ENCODE measurements at places on chromosomes 16 and 17.

GRCh38 chr16:18975109-18975508 is 8.6 kb upstream of the TMC7 start:
- DNase-seq = no peak

GRCh38 chr16:25081702-25082101 is 29.8 kb upstream of the LCMT1 start:
- no peak for DNase-seq

DNA sequence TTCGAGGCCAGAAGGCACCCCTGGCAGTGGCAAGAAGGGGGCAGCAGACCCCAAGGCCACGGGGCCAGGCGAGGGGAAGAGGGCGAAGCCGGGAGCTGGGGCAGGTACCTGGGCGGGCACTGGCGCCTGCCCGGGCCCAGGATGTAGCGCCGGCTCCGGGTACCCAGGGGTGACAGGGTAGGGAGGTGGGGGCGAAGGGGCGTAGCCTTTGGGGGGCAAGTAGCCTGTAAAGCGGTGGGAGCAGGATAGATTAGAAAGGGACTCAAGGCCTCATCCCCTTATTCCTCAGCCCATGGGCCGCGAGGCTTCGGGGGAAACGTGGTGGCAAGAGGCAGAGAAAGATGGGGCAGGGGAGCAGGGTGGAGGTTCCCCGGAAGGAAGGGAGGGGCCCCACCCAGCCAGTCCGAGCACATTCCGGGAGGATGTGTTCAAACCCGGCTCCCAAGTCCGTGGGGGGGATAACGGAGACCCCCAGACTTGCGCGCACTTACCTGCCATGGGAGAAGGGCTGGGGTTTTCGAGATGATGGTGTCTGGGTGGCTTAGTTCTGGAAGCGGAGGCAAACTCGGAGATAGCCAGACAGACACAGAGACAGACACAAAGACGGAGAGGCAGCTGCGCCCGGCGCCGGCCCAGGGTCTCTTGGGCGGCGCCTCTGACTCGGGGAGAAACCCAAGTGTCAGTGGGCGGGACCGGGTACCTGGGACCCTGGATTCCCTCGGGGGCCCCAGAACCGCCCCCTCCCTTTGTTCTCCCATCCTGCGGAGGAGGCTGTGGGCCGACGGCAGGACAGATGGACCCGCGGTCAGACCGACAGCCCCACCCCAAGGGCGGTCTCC is 493 bp downstream of the PLSCR3 start:
- DNase-seq = peak; percentile 50

DNA sequence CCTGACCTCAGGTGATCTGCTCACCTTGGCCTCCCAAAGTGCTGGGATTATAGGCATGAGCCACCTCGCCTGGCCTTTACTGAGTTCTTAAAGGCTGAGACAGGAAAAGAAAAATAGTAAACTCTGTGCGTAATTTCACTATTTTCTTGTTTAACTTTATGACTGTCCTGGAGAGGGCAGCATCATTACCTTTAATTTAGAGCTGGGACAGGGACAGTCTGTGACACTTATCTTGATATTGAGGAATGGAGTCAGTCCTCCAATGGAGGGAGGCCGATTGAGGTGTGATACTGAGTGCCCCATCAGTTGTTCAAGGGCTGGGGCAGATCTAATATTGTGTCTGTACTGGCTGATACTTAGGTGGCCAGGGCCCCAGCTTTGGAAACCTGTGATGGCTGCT is 21.5 kb upstream of the SPN start:
- no peak for DNase-seq

DNA sequence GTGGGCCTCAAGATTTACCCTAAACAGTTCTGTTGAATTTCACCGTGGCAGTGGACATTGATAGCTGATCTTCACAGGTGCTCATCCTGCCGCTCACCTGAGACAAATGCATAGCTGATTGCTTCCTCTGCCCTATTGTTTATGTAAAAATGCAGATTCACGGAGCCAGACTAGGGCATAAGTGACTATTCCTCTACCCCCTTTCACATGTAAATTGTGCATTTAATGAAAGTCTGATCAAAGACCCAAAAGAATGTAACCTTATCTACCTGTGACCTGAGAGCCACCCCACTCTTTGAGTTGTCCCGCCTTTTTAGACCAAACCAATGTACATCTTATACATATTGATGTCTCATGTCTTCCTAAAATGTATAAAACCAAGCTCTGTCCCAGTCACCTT is 312.4 kb upstream of the CDH5 start:
- no peak for DNase-seq

DNA sequence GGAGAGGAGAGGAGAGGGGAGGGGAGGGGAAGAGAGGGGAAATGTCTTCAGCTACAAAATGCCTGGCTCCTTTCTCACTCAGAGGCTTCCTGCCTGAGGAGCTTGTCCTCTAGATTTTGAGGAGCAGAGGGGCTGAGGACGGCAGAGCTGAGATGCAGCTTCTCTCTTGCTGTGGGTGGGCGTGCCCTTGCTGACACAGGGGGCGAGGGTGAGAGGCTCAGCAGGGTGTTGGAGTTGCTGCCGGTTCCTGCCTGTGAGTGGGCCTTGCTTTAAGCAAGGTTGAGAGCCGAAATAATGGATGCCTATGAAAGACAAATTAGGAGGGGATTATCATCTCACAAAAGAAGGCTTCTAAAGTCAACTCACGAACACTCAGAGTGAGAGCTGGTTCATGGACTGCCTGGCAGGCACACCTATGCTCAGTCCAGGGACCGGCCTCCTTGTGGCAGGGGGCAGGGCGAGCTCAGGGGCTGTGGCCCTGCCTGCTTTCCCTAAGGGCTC is 215.6 kb downstream of the MSI2 start:
- DNase-seq = peak; percentile 25

DNA sequence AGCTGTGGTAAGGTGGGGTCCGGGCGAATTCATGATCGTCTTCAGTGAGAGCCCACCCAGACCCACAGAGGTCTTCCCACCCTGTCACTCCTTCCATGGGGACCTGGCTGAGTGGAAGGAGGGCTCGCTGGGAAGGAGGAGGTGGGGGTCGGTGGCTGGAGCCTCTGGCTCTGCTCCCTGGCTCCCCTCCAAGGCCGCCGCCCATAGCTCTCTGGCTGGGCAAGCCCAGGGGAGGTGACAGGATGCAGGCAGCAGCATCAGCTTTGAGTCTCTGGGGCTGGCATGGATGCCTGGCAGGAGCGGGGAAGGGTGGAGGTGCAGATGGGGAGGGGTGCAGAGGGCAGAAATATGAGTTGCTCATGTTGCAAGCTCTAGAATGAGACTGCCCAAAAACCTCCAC is 147.0 kb downstream of the ENGASE start:
- no peak for DNase-seq

DNA sequence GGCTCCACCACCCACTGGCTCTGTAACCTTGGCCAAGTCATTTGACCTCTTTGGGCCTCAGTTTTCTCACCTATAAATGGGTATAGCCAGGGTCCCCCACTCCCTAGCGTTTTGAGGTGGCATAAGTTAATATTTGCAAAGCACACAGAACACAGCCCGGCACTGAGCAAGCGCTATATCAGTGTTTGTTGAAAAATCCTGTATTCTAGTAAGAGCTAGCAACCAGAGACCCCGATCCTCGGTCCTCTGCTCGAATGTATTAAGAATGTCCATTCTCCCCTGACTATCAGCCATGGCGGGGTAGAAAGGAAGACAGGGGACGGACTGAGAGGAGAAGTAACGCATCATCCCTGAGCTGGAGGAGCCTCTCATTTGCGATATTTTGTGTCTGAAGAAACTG is 131.2 kb downstream of the IRF8 start:
- no peak for DNase-seq

DNA sequence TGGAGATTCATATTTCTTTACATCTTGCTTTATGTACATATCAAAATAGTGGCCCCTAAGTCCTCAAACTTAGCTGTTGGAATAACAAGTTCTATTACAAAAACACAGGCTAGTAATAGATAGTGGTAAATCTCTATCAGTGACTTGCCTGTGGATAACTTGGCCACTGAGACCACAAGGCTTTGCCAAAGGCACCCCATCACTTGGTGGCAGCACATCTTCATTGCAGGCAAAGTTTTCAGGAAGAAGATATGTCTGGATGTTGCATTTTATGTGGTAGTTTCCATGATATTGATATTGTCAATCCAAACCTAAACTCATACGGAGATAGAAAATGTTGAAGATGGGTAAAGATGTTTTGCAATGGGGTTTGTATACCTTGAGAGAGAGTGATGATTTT is 58.5 kb downstream of the KNOP1 start:
- no peak for DNase-seq

- no peak for DNase-seq
These were observed 34.9 kb upstream of the TANC2 start for GRCh38 chr17:62931101-62931500.

DNA sequence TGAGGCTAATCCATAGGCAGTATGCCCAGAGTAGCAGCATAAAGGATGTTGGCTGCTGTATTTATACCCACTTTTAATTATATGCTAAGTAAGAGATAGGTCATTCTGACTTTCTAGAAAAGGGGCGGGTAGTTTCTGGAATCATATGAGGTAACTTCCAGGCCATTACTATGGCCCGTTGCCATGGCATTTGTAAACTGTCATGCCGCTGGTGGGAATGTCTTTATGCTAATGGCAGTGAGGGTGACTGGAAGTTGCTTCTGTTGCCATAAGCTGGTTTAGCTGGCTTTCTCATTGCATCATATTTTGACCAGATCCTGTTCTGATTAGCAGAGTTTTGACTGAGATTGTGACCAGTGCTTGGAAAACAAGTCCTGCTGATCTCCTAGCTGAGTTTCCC is 929.6 kb upstream of the CDH8 start:
- no peak for DNase-seq

GRCh38 chr17:10616502-10617119 is 40.5 kb downstream of the MYH3 start:
- peak; percentile 10 for DNase-seq

- peak; percentile 43 for DNase-seq
These were observed 983.9 kb upstream of the EEF2KMT start for GRCh38 chr16:6081320-6081976.

DNA sequence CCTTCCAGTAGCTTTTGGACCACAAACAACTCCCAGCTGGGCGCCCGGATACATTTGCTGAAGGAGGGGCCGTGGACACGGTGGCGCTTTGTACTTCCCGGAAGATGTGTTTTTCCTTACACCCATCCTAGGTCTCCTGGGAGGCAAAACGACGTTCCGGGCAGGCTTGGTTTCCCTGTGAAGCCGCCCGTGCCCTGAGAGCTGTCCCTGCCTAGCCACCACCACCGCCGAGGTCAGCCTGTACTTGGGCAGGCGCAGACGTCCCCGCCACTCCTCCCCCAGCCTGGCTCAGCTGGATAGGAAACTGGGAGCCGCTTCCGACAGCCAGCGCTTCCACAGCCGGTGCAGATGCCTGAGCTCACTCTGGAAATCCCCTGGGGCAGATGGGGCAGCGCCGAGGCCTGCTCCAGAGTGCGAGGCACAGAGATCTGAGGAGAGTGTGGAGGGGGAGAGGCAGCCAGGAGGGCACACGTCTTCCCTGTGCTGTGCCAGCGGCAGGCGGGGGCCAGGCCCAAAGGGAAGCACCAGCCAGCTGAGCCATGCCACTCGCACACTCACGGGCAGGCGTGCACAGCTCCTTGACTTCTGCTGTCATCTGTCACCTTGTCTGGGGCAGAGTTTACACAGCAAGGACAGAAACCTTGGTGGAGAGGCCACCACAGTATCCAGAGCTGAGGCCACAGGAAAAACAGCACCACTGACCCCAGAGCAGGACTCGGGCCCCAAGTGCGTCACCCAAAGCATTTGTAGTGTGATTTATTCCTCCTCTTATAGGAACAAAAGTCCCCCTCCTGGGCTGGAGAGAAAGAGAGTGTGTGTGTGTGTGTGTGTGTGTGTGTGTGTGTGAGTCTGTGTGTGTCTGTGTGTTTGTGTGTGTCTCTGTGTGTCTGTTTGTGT is 3.0 kb downstream of the RHBDF2 start:
- peak; percentile 22 for DNase-seq

- DNase-seq = no peak
These were observed 100.1 kb downstream of the YPEL2 start for GRCh38 chr17:59431601-59432000.

- no peak for DNase-seq
These were observed 19.6 kb upstream of the CCL1 start for GRCh38 chr17:34382621-34383124.

- DNase-seq = no peak
These were observed 19.7 kb downstream of the G6PC1 start for GRCh38 chr17:42920106-42920900.

GRCh38 chr16:55914383-55914782 is 39.2 kb upstream of the CES5A start:
- no peak for DNase-seq

DNA sequence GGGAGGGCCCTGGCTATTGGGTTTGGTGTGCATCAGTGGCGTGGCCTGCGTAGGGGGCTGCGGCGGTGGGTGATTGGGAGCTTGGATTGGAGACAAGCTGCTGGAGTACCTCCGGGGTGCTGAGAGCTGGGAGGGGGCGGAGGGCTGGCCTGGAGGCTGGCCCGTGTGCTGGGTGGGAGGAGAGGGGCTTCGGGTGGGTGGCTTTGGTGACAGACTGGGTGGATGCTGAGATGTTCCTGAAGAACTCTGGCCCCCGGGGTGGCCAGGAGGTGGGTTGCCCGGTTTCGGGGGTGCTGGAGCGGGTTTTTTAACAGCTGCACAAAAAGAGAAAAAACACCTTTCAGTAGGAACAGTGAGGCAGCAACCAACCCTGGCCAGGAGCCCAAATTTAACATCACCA is 84.1 kb downstream of the ARHGAP17 start:
- no peak for DNase-seq

DNA sequence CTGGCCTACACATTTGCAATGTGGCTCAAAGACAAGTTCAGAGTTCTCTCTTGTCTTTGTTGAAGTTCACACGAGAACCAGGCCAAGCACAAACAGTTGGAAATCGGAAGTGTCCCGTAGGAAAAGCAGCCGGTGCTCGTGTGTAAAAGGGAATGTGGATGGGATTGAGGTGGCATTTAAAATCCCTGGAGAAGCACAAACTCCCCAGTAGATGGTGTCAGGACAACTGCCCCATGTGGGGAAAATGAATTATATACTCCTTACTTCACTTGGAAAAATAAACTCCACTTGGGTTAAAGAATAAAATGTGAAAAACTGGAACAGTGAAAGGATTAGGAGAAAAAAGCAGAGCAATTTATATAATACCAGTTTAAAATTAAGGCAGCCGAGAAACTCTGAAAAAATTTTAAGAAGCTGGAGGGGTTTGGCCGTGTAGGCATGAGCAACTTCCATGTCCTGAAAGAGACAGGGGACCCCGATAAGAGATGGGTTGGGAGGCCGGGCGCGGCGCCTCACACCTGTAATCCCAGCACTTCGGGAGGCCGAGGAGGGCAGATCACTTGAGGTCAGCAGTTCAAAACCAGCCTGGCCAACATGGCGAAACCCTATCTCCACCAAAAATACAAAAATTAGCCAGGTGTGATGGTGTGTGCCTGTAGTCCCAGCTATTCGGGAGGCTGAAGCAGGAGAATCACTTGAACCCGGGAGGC is 28.1 kb downstream of the CBFA2T3 start:
- DNase-seq = no peak

Measured in NCI-H1092 treated with DMSO at 0.1 percent for 48 hours (cell line).